ENCODE measurements at places on chromosomes 7 and 10. TPM values are rescaled to one million over a fixed set of nuclear protein-coding genes. Genes with fewer than 3 reads are reported as not detected.

- no peak for DNase-seq
Observed at GRCh38 chr7:158206341-158206740, 381.3 kb downstream of the PTPRN2 start.

DNA sequence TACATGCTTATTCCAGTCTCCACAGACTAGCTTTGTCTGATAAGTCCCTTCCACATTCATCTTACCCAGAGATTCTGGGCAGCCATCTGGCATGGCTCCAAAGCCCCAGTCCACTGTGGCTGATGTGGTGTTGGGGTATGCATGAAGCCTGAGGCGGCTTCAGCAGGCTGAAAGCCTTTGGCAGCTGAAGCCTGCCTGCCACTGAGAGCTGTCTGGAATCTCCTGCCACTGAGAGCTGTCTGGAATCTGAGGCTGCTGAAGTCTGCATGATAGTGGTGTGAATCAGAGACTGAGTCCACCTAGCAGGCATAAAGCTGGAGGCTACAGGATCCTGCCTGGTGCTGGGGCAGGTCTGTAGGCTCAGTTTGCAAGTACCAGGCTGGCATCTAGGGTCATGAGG lies 87.1 kb downstream of the DYNC1I1 start:
- DNase-seq, result no peak

DNA sequence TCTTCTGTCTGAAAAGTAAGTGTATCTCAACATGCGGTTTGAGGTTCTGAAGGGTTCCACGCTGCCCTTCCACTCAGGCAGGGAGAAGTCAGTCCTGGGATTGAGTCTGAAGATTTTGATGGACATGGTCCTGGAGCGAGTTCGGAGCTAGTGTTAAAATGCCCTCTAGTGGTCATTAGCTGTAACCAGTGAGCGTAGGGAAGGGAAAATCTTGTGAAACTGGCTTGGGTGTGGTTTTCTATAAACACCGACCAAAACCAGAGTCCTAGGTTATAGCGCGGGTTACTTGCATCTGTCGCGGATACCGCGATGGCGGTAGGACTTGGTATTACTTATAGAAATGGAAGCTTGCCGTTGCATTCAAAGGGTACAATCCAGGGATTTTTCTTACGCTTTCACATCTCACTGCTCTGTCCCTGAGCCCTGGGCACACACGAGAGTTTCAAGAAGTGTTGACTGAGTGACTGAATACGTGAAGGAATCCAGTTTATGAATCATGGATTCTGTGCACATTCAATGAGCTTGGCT lies 348.2 kb upstream of the C7orf33 start:
- no peak for DNase-seq

DNA sequence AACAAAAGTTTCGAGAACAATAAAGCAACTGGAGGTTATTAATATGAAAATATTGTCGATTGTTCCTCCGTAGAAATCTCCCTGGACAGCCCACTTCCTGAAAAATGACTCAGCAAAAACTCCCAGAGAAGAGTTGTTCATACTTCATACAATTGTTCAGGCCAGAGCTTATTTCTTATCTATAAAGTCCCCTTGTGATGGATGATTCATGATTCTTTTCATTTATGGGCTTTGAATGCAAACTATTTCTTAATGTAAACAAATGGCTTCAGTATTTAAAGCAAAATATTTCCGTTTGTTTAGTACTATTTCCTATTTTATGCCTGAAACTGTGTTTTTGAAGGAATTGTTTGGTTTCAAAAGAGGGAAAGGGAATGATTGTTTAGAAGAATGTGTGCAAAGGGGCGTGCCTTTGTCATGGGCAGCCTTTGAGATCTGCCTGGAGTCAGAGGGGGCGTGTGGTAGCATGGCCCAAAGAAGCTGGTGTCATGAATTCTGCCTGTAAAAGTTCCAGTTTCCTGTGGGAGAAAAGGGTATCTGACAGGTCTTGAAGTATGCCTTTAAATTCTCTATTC lies 26.2 kb upstream of the EXOC6 start:
- DNase-seq, result no peak

- DNase-seq, result no peak
Observed at GRCh38 chr7:68573271-68574005, 1024.8 kb upstream of the AUTS2 start.

DNA sequence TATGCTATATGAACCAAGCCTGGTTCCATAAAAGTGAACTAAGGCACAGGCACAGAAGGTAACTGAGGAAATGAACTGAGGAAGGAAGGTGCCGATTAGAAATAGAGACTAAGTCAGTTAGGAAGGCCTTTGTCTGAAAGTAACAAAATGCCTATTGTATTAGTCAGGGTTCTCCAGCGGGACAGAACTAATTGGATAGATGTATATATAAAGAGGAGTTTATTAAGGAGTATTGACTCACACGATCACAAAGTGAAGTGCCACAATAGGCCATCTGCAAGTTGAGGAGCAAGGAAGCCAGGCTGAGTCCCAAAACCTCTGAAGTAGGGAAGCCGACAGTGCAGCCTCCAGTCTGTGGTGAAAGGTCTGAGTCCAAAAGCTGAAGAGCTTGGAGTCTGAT lies 13.9 kb upstream of the PLXNA4 start:
- DNase-seq, result no peak

DNA sequence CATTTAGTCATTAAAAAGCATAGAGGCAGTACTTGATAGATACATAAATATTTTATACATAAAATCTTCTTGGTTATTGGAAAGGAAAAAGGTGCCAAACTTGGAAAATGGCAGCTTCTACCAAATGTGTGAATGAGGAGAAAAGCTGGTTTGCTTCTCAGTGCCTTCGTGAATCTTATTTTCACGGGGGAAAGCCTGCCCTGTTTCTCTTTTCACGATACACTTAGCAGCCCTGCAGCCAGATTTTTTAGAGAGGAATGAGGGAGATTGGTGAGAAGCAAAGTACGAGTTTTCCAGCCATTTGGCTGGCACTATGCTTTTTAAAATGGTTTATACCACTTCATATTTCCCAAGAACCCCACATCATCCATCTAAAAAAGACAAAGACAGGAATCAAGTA lies 22.9 kb upstream of the C1QL3 start:
- DNase-seq, result no peak

DNA sequence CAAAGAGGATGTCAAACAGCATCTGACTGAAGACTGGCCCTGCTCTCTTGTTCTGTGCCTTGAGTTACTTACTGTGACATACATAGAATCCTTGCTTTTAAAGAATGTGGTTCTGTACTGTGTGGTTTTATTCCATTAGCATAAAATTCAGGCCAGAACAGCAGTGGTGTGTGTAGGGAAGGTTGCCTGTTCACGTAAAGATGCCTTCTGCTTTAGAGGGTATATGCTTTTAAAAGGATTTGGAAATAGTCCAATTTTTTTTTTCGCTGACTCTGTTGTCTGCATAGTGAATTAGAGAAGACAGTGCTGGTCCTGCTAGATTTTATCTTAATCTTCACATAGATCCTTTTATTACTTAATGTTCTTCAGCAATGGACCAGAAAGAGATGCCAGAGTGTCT lies 470.8 kb upstream of the SEMA3A start:
- DNase-seq, result no peak

DNA sequence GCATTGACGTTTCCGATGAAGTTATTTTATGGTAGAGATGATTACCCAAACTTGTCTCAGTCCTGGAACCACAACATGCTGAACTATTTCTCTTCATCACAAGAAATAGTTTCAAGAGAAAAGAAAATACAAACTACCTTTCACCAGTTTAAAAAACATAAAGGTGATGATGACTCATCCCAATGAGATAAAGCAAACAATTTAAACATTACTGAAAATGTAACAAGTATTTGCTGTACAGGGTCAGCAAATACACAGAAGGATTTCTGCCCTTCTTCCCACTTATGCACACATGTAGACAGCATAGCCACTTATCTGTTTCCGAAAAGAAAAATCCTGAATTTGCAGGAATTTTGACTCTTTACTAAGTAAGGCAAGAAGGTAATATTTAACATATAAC lies 50.8 kb downstream of the RHOBTB1 start:
- no peak for DNase-seq

DNA sequence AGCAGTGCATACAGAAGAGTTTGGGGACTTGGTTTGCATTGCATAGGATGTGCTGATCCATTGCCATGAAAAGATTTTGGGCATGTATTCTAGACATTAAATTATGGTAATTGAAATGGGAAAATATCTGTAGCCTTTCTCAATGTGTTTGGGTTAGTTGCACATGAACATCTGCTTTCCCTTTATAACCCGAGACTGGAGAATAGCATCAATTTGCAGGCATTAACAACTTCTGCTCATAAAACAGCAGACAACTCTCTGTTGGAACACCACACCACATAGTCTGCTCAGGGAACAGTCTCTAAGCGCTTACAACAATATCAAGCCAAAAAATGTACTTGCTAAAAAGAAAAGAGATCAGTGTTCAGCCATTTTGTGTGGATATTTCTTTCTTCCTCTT lies 1391.1 kb upstream of the LRRTM3 start:
- no peak for DNase-seq

DNA sequence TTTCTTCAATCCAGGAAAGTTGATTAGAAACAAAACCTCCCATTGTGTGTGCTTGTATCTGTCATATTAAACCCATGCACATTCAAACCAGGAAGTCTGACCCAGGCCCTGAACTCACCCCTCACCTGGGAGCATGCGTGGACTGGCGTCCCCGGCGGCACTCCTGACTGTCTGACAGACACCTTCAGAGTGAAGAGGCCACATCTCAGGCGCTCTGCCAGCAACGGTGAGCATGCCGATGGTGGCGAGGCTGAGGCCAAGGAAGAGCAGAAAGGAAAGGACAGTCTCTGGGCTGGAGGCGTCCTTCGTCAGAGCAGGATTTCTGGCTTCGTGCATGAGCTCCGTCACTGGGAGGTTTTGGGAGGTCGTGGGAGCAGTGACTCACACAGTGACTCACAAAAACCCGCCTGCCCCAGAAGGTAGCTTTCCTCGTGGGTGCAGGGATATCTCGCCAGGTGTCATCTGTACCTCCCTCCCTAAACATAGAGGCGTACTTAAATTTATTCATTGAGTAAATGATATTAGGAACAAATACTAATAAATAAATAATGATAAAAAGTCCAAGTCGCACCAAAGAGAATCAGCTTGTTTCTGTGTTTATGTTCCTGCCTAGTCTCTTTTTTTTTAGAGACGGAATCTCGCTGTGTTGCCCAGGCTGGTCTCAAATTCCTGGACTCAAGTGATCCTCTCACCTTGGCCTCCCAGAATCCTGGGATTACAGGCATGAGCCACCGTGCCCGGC lies 13.5 kb downstream of the IQCE start:
- no peak for DNase-seq

GRCh38 chr10:104345941-104346340 lies 7.7 kb upstream of the ITPRIP start:
- DNase-seq, result no peak

- no peak for DNase-seq
Observed at GRCh38 chr10:87928996-87929395, 65.6 kb downstream of the PTEN start.

DNA sequence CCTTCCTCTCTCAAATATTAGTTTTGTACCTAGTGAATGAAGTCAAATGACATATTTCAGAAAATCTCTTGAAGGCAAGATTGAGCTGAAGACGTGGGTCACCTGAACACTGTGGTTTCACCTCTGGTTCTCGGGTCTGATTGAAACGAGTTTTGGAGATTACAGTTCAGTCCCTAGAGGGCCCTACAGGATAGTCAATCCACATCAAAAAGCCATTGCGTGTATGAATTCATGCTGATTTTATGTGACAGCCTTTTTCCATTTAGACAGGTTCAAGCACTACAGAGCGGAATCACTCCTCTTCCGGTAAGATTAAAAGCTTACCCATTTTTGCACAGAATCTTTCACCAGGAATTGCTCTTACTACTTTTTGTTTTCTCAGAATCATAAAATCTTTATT lies 62.2 kb downstream of the VIM start:
- no peak for DNase-seq

DNA sequence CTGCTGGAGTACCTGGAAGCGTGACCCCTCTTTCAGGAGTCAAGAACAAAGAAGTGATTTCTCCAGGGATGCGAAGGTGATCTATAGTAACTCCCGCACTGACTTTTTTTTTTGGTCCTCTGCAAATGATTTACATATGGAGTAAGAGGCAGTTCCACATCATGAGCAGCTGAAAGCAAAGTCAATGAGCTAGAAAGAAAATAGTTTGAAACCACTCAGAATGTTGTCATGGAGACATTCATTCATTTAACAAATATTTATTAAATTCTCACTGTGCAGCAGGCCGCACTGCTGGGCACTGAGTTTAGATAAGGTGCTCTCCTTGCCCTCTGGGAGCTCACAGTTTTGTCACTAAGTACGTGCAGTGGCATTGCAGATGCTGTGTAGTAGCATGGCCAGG lies 206.7 kb downstream of the CAMK1D start:
- DNase-seq, result no peak

DNA sequence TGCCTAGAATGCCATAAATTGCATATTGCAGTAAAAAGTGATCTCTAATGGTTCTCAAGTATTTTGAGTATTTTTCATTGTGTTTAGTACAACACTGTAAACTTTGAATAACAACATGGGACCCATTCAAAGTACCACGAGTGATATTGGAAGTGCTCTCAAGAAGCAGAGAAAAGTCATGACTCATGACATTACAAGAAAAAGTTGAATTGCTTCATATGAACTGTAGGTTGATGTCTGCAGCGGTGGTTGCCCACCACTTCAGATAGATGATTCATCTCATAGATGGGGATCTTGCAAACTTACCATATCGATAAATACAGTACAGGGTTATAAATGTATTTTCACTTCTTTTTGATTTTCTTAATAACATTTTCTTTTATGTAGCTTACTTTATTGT lies 33.9 kb downstream of the ENTPD1 start:
- no peak for DNase-seq

DNA sequence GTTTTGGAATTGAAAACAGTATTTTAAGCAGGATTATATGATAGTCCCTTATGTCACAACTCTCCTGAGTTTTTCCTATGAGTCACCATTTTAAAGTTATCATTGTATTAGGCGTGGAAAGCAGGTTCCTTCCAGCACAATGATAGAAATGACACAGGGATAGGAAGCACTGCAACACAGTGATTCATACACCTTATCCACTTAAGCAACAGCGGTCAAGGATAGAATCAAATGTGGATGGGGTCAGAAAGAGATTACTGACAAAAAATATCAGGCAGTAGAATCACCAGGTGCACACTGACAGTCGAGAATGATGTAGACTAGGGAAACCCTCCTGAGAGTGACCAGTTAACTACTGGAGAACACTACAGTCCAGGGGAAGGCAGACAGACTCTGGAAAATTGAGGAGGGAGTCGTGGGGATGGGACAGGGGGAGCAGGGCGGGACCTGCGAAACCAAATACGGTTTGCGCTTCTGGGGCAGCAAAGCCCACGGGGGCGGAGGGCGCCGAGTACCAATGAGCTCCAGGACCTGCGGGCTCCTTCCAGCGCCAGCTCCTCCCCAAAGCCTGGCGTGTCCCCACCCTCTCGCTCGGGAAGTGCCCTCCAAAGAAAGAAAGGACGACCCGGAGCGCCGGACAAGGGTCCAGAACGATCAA lies 479 bp downstream of the PNPLA8 start:
- no peak for DNase-seq

TUBAL3 gene
- not detected for total RNA-seq

TYW1B gene
- 1.1 TPM for total RNA-seq

MEOX2 gene
- 9.5 TPM for total RNA-seq

TAS2R41 gene
- total RNA-seq, result not detected

RGR gene
- total RNA-seq, result not detected

INPP5A gene
- 120 TPM for total RNA-seq

MAPK8 gene
- 57.4 TPM for total RNA-seq

CCDC7 gene
- 35.6 TPM for total RNA-seq

FIS1 gene
- 181 TPM for total RNA-seq

GIGYF1 gene
- 40.7 TPM for total RNA-seq

CALML5 gene
- total RNA-seq, result 3.7 TPM

TFPI2 gene
- 19.8 TPM for total RNA-seq

All from thoracic aorta (tissue), 2 donors.